Fibroblast of skin of abdomen (primary cell): ENCODE measurements at places on chromosomes 1 and 21.
A peak's percentile ranks its signal among the peaks of the same experiment; 100 is the strongest.

DNA sequence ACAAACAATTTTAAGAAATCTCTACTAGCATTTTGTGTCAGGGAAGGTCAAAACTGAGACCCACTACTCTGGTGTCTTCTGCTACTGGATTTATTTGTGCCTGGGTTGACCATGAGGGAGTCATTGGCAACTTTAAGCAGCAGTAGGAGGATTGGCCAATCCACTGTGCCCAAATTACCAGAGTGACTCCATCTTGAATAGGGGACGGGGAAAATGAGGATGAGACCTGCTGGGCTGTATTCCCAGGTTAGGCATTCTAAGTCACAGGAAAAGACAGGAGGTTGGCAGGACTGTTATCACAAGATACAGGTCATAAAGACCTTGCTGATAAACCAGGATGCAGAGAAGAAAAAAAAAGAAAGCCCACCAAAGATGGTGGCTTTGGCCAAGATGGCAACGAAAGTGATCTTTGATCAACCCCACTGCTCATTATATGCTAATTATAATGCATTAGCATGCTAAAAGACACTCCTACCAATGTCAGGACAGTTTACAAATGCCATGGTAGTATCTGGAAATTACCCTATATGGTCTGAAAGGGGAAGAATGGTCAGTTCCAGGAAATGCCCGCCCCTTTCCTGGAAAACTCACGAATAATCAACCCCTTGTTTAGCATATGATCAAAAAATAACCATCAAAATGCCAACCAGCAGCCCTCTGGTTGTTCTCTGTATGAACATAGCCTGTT, 200.9 kb downstream of the LTN1 start:
- DNase-seq: no peak

- no peak for DNase-seq
Observed at GRCh38 chr21:28944296-28944695, 48.4 kb downstream of the LTN1 start.

DNA sequence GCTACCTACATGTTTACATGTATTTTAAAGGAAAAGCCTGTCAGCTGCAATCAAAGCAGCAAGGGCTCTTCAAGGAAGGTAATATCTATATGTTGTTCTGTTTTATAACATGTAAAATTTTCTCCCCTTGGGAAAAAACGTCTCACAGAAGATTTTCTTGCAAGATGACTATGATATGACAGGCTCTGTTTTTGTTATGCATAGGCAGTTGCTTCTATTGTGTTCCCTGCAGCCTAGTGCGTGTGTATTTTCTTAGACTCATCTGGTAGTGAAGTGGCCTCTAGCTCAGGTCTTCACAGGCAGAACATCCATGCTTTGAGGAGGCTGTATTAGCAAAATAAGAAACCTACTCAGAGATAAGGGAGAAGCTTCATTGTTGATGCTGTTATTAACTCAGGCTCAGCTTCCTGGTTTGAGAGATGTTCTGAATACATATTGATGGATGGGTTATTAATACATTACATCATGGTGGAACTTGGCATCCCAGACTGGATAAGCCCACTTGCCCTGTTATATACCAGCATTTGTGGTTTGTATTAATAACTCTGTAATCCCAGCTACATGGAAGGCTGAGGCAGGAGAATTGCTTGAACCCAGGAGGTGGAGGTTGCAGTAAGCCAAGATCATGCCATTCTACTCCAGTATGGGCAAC, 35.8 kb downstream of the LAMC1 start:
- DNase-seq: no peak

- peak; percentile 64 for DNase-seq
Observed at GRCh38 chr1:117093870-117094621, 27.5 kb downstream of the TRIM45 start.

GRCh38 chr1:214453109-214453722, 98.2 kb downstream of the PTPN14 start:
- DNase-seq: peak; percentile 79

DNA sequence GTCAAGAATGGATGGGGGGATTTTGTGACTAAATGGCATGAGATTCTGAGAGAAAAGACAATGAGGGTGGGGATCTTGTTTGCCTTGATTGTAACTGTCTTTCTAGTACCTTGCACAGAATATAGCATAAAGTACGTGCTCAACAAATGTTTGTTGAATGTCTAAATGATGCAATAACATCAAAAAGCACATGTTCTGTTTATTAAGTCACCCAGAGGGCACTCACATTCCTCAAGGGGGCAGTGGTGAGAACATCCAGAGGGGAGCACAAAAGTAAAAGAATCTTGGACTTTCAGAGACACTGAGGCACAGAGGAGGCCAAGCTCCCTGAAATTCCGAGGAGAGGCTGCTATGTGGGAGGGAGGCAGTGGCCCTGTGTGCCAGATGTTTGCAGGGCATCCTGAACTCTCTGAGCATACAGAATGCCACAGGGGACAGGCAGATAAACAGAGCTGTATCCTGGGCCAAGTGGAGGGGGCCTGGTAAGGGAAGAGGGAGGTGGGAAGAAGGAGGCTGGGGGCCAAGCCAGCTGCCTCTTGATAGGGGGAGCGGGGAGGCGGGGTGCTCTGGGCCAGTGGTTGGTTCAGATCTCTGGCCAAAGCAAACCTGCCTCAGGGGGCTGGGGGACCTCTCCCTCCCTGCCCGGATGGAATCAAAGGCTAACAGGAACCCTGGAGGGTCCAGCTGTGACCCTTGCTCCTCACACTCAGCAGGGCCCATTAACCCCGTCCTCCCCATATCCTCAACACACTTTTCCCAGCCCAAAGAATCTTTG, 6.5 kb upstream of the ATP1A2 start:
- peak; percentile 40 for DNase-seq

- peak; percentile 92 for DNase-seq
Observed at GRCh38 chr1:41742219-41742618, 176.5 kb downstream of the HIVEP3 start.

DNA sequence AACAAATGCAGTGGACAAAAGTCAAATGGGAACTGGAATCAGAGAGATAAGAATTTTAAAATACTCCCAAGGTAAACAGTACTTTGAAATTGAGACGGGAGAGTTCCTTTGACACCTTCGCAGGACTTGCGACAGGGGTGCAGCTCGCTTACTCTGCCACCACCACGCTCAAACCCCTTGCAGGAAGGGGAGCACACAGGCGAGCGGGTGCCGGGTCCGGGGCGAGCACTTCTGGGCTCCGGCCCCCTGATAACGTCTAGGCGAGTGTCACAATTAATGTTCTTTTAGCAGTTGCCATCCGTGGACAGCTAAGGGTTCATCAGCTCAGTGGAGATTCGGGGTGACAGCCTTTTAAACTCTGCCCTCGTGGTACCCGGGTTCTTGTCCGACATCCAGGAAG, 37.4 kb downstream of the CLDN17 start:
- no peak for DNase-seq

- DNase-seq: no peak
Observed at GRCh38 chr1:54984131-54984842, 3.9 kb downstream of the TMEM61 start.

GRCh38 chr1:226093621-226094020, 31.1 kb downstream of the H3-3A start:
- no peak for DNase-seq

GRCh38 chr1:34842952-34843371, 16.6 kb downstream of the SMIM12 start:
- no peak for DNase-seq

DNA sequence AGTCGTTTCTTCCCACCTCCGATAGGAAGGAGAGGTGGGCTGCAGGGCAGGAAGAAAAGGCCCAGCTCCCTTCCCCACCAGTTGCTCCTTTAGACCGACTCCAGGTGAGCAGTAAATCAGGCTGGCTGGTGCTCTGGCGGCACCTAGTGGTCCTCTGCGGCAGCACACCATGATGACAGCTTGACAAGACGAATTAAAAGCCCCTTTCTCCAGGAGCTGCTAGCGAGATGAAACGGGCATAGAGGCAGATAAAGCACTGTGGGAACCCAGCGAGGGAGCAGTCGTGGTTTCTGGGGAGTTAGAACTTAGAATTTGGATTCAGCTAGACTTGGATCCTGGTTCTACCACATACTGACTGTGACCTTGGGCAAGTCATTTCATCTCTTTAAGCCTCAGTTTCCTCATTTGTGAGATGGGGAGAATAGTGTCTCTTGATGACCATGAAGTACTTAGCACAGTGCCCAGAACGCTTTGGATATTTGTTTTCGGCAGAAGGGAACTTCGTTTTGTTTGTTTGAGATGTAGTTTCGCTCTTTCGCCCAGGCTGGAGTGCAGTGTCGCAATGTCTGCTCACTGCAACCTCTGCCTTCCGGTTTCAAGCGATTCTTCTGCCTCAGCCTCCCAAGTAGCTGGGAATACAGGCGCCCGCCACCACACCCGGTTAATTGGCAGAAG, 21.8 kb upstream of the COL9A2 start:
- peak; percentile 67 for DNase-seq

- no peak for DNase-seq
Observed at GRCh38 chr1:214935258-214935657, 147.3 kb upstream of the KCNK2 start.

- DNase-seq: no peak
Observed at GRCh38 chr1:23591460-23592208, 32.3 kb upstream of the ID3 start.

- no peak for DNase-seq
Observed at GRCh38 chr1:5485968-5486696, 506.1 kb downstream of the NPHP4 start.

- peak; percentile 34 for DNase-seq
Observed at GRCh38 chr1:208318150-208318734, 74.1 kb upstream of the PLXNA2 start.

DNA sequence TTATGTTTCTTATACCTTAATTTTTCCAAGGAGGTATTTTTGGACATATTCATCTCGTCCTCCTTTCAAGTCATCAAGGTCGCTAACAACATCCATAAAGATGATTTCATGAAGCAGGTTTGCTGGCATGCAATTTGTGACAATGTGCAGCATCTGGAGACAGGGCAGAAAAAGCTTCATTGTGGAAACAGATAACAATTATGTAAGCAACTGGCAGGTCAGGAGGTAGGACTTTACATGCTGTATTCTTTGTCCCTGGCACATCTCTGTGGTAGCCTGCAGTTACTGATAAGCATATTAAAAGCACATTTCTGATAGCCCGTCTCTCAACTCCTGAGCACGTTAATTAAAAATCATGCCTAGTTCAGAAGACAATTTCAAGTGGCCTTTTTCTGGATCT, 156.8 kb downstream of the LEPR start:
- no peak for DNase-seq

DNA sequence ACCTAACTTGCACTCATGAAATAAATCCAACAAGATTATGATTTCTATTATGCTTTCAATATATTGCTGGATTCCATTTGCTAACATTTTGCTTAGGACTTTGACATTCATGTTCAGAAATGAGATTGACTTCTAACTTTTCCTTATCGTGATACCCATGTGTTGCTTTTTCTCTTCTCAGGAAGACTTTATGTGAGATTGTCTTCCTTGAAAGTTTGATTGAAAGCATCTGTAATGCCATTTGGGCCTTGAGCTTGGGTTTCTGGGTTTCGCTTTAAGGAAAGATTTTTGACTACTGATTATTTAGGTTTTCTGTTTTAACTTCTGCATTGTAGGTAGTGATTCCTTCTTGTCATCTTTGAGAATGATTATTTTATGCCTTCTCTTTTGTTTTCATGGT, 27.8 kb downstream of the AGMAT start:
- no peak for DNase-seq
